Amniotic stem cell (primary cell): ENCODE measurements at places on chromosomes 5 and 9.

DNA sequence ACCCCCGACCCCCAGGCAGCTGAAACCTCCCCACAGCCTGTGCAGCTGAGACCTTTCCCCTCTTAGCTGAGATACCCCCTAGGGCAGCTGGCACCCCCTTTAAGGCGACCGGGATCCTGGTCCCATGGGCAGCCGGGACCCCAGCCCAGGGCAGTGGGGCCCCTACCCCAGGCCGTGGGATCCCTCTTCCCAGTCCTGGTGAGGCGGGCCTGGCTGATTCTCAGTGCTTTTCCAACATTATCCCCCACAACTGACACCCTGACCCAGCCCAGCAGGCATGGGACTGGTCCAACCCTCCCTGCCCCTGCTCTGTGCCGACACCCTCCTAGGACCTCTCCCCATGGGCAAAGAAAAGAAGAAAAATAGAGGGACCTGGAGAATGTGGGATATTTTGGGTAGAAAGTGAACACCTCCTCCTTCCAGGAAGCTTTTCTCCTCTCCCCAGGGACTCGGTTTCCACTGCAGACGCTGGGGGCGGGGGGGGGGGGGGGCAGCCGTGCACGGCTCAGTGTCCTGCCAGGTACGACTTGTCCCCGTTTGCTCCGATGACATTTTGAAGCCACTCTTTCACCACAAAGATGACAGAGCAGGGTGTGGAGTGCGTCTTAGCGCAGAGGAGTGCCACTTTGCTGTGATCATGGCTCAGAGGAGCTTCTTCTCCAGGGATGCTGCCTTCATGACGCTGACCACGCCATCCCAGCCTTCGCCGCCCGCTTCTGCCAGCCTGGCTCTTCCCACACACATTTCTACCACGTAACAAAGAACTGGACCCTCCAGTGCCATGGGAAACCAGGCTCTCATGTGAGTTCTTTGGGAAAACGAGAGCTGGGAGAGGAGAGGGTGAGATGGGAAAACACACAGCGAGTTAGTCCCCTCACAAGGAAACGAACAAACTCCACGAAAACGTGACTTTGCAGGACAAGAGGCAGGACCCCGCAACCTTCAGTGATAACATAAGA lies 47.5 kb downstream of the MRPL36 start:
- DNase-seq, result no peak

GRCh38 chr5:97162045-97162444 lies 19.6 kb upstream of the LIX1 start:
- no peak for DNase-seq

DNA sequence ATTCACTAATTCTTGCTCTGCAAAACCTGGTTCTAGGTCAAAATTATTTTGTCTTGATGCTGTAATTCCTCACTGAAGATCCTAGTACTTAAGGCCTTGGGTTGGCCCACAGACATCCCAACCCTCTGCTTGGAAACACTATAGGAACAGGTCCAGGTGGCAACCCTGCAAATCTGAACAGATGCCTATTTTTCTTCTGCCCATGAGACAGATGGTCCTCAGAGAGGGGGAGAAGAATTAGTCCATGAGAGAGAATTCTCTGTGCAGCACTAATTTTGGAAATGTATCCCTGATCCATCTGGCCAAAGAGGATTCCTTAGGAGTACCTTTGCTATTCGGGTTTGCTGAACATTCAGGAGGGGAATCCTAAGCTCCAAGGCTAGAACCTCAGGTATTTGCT lies 156.3 kb downstream of the ELAVL2 start:
- no peak for DNase-seq

GRCh38 chr5:90131383-90132133 lies 278.0 kb downstream of the CETN3 start:
- no peak for DNase-seq
